ENCODE measurements at places on chromosomes 7 and 10. TPM values are rescaled to one million over a fixed set of nuclear protein-coding genes. Genes with fewer than 3 reads are reported as not detected.

CD36 gene
- 9.4 TPM for total RNA-seq

GPC2 gene
- total RNA-seq: 0.89 TPM

STOX1 gene
- total RNA-seq: 0.59 TPM

GTF2I gene
- 98.5 TPM for total RNA-seq

TMEM168 gene
- 11.5 TPM for total RNA-seq

KCND2 gene
- total RNA-seq: 0.05 TPM

ABCC2 gene
- 0.07 TPM for total RNA-seq

CYP2C8 gene
- not detected for total RNA-seq
